ENCODE measurements at places on chromosomes 2 and 18.

DNA sequence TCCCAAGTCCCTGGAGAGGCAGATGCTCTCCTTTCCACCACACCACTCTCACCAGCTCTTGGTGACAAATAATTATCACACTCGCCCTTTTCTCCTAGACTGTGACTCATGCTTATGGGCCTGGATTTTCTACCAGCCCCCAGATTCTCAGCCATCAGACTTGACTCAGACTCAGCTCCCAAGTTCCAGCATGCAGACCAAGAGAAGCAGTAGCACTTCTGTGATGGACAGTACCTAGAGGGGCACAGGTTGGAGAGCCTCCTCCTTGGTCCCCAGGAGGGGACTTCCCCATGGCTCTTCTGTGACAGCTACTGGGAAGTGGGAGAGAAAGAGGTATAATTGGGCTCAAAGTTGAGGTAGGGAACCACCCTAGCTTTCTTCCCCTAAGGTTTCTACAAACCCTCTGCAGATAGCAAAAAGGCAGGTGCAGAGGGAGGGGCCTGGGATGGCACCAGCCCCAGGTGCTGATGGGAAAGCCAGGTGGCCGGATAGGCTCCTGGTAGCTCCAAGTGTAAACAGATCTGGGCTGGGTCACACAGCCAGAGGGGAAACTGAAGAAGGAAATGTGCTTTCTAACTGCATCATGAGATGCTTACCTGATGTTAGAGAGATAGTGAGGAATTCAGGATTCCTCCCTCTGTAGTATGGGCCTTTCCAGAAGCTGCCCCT is 4.1 kb downstream of the TCF23 start:
- no peak for DNase-seq

DNA sequence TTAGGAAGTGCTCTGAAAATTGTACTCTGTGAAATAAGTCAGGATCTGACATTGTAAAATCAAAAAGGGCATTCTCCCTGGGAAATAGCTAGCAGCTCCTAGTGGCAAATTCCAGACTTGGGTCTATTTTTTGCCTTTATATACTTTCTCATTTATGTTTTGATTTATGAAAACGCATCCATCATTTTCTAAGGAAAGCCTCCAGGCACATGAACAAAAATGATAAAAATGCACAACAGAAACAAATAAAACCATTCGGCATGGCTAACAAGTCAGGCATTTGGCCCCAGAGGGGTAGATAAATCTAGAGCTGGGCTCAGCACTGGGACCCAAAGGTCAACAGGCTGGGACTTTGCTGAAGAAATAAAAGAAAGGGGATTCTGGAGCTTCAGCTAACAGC is 167.0 kb downstream of the BCL11A start:
- no peak for DNase-seq

- no peak for DNase-seq
These were observed 72.7 kb downstream of the LRP1B start for GRCh38 chr2:142058149-142058548.

DNA sequence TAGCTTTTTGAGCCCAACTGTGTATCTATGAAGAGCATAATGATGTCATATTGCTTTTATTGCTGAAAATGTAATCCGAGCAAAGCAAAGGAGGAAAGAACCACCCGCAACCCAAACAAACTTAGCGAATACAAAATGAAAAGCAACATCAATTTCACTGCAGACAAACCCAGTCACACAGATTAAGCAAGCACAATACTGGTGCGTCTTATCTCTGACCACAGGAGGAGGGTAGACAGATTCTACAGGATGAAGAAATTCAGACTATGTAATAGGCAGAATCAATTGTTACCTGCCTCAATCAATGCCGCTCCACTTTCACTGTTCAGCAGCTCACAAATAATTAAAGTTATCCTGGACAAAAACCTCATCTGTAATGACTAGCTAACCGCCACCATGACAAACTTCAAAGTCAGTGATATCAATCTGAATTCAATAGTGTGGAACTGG is 115.5 kb upstream of the SP3 start:
- no peak for DNase-seq

DNA sequence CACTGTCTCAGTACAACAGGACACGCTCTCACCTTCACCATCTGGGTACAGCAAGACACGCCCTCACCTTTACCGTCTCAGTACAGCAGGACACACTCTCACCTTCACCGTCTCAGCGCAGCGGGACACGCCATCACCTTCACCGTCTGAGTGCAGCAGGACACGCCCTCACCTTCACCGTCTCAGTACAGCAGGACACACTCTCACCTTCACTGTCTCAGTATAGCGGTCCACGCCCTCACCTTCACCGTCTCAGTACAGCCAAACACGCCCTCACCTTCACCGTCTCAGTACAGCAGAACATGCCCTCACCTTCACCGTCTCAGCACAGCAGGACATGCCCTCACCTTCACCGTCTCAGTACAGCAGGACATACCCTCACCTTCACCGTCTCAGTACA is 109.9 kb upstream of the CTDP1 start:
- DNase-seq: no peak

GRCh38 chr2:31219131-31219969 is 2.0 kb upstream of the CAPN14 start:
- no peak for DNase-seq

GRCh38 chr2:197704434-197705120 is 592 bp upstream of the MARS2 start:
- DNase-seq: no peak

DNA sequence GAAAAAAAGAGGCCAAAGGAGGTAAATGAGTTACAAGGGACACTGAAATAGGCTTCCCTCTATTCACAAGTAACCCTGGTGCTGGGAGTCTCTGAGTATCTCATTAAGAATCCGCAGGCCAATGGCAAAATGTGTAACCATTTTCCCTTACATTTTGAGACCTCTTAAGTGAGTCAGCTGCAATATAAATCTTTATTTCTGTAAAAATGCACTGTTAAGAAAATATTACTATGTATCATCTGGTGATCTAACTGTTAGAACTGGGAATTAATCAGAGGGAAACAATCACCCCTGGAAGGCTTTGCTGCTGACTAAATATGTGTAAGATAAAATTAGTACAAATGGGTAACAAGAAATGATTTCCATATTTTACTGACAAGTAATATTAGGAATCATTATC is 483.1 kb upstream of the CHST9 start:
- peak; percentile 49 for DNase-seq

DNA sequence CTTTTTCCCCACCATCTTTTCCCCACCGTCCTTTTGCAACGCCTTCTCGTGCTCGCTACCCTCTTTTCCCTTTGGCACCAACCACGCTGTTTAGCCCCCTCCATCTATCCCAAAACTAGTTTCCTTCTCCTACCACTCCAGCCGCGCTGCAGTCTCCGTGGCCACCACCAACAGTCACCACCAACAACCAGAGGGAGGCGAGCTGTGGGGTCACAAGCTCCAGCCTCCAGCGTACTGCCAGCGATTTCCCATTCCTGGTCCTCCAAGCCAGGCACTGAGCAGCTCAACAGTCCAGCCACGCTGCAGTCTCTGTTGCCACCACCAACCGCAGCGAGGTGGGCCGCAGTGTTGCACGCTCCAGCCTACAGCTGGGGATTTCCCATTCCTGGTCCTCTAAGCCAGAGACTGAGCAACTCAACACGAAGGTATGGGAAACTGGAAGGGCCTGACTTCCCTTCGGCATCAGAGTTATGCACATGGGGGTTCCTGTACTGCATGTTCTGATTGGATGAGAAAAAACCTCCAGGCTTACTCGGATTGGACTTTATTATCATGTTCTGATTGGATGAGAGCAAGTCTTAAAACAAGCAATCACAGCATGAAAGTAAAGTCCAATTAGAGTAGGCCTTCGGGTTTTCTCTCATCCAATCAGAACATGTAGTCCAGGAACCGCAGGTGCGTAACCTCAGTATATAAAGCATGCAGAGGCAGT is 42.3 kb upstream of the IMP4 start:
- DNase-seq: no peak

- DNase-seq: peak; percentile 59
These were observed 2.4 kb downstream of the MRPL44 start for GRCh38 chr2:223959688-223960087.

GRCh38 chr18:12911025-12911928 is 27.2 kb upstream of the PTPN2 start:
- peak; percentile 31 for DNase-seq

GRCh38 chr2:48131539-48132270 is 225.4 kb upstream of the FBXO11 start:
- peak; percentile 64 for DNase-seq

DNA sequence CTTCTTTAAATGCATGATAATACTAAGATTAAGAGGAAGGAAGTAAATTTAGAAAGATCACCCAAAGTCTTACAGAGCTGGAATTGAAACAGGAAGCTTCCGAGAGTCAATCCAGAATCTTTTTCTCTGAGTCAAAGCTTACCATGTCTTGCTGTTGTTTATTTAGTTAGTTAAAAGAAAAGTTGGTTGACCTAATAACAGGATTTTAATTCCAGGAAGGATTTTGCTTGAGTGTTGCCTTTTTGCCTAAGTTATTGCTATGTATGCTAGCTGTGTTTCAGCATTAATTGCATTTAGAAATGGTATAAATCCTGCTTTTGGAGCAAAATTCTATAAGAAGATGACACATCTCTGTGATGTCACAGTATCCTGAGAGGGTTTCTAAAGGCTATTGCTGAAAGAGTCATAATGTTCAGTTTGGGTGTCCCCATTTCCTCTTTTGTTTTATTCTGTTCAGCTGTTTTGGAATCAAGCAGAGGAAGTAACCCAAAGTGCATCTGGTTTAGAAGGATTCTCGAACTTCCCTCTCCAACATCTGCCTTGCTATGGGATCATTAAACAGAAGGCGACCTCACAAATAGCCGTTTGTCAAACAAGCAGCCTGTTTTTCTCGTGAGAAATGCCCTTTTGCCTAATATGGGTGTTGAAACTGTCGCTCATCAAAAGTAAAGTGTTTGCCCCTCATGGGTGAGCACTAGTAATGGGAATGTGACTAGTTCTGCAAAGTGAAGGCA is 271.5 kb upstream of the MMADHC start:
- DNase-seq: peak; percentile 69
